ENCODE measurements at places on chromosomes 7 and 10.

GRCh38 chr10:31319602-31320549, 860 bp downstream of the ZEB1 start:
- DNase-seq = peak; percentile 41

- DNase-seq = no peak
These were observed 372.5 kb upstream of the MKI67 start for GRCh38 chr10:128498746-128499145.

DNA sequence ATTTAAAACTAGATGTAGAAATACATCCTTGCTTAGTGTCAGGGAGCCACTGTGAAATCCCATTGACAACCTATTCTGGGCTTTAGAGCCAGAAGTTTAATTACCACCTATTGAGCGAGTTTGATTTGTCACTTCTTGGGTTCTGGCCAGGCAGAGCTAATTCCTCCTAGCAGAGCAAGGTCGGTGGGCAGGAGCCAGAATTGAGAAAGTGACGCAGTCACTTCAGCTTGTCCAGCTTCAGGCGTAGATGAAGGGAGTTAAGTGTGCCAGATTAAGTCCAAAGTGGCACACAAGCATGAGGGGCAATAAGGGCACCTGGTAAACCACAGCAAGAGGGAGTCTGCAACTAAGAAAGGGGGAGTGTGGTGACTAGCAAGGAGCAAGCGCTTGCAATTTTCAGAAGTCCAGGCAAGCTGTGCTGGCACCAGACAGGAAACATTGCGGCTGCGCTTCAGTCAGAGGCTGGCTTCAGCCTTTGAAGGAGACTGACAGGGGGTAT, 119.4 kb downstream of the ST7 start:
- DNase-seq = no peak

DNA sequence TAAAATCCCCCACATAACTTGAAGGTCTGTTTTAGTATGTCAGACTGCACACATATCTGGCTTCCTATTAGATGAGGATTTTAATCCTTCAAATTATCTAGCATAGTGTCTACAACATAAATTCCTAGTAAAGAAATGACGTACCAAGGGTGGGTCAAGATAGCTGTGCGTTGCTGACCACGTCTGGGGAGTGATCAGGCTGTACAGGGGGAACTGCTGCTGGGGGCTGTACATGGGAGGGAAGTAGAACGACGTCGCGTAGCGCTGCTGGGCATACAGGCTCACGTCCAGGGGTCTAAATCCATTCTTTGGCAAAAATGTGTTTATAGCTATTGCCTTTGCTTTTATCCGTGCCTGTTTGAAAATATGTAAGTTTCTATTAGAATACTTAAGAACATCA, 102.3 kb downstream of the LARP4B start:
- DNase-seq = no peak

DNA sequence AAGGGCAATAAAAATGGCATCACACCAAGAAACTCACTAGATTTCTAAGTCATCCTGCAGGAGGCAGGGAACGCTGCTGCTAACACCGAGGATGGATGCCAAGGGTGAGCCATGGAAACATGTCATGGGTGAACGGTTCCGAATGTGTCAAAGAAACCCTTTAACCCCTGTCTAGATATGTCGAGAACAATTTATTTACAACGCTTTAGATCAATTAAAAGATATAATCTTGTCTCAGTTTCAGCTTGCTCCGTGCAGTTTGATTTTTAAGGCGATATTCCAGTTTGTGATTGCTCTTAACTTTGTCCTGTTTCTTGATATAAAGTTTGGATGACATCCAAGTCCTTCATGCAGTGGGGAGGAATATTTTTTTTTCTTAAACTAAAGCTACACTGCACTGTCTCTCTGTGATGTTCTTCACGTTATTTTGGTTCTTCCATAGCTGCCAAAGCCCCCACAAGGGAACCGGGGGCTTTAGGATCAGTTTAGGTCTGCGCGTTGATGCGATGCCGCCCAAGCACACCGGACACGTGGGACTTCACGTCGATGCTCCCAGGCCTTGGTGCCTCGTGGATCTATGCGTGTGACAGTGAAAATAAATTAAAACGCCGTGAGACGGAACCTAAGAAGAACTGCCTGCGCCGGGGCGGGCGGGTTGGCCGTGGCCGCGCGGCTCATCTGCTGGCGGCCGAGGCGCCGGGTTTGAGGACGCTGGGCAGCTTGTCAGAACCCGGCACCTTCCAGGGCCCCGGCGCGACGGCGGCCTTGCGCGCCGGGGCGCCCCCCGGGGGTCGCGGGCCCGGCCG, 220.3 kb downstream of the PHTF2 start:
- DNase-seq = no peak

- DNase-seq = no peak
These were observed 13.1 kb upstream of the ZMIZ2 start for GRCh38 chr7:44735403-44736165.

GRCh38 chr10:132321726-132322125, 10.3 kb upstream of the LRRC27 start:
- DNase-seq = no peak

GRCh38 chr7:129222064-129222463, 2.8 kb upstream of the AHCYL2 start:
- DNase-seq = no peak

DNA sequence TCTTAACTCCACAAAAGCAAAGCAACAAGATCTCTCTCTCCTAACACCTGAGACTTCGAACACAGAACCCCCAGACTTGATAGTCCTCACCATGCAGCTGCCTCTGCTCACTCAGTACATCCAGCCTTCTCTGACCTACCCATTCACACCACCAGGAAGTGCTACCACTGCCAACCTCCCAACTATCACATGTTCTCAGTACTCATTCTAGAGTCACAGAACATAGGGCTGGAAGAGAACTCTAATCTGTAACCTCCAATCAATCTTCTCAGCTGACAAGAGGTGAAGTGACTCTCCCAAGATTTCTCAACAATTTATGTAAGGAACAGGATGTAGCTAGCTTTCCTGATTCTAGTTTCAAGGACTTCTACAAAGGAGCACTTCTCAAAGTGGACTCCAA, 3.8 kb downstream of the NUDCD3 start:
- no peak for DNase-seq

GRCh38 chr7:105209870-105210269, 178.9 kb downstream of the SRPK2 start:
- DNase-seq = peak; percentile 11

DNA sequence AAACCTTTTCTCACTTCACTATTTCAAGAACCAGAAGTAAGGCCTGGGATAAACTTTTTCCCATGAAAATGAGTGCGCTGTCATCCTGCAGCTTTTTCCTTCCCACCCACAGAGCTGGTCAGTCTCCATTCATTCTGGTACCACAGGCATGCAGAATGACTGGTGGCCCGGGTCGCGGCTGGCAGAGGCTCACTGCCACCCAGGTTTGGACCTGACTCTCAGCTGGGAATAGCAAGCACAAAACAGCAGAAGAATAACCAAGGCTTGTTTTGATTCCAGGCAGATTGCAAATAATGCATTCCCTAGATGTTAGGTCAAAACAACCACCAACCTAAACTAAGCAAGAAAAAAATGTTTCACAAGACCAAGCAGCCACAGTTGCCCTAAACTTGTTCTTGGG, 190.5 kb upstream of the NRP1 start:
- no peak for DNase-seq

- DNase-seq = no peak
These were observed 271.6 kb downstream of the CACNA2D1 start for GRCh38 chr7:82172017-82172416.

DNA sequence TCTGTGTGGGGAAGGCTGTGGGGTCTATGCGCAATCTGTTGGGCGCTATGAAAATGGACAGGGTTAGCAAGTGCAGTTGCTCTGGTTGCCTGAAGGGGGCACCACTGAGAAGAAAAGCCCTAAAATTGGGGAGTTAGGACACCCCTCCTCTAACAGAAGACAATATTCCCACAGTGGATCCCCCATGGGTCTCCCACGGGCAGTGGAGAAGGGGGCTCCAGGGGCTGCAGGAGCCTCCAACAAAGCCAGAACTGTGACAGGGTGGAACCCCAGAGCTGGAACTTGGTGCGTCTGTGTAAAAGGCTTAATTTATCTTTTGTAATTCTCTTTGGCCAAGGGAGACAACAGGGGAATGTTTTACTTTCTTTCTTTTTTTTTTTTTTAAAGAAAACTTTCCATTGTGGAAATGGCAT, 12.5 kb upstream of the COL13A1 start:
- no peak for DNase-seq

GRCh38 chr10:10803278-10803677, 214.4 kb upstream of the CELF2 start:
- DNase-seq = no peak

DNA sequence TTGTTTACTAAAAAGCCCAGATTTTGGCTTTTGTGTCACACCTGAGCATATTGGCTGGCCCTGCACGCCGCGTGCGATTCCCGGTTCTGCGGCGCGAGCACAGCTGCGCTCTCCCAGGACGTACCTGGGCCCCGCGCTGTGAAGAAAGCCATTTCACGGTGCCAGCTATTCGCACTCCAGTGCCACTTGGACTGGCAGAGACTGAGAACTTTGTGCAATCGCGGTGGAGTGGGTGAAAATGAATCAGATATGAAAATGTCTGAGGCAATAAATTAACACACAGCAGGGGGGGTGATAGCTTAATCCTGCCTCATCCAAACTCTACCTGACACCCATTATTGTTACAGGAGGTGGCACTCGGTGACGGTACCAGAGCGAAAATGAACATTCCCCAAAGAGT, 330.1 kb upstream of the MGMT start:
- DNase-seq = no peak

DNA sequence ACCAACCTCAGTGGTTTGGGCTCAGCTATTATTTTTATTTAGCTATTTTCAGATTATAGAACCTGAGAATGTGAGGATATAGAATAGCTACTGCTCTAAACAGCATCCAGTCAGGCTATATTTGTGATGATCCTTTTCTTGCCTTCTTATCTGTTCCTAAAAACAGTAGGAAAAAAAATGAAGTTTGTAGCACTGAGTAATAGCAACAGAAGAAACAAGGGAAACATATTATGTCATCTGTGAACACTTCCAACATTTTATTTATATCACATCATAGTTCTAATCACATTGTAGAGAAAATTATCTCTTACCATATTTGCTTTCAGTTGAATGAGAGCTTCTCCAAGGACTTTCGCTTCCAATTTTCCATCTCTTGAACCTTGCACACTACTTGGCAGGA, 229.6 kb upstream of the PTPRZ1 start:
- no peak for DNase-seq

DNA sequence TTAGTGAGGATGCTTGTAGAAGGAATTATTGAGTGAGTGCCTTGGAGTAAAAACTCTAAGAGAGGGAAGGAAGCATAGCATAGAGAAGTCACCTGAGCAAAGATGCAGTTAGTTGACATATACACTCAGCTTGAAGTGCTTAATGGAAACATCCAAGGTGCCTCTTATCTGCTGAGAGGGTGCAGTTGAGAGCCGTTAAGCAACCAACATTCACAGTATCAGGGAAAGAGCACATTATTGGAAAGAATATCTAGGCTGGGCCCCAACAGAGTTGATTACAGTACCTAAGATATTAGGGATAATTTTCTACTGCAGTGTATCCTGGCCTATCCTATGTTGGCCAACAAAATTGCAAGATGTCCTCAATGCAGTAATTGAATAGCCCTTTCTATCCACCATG, 302.0 kb downstream of the ETV1 start:
- DNase-seq = no peak

DNA sequence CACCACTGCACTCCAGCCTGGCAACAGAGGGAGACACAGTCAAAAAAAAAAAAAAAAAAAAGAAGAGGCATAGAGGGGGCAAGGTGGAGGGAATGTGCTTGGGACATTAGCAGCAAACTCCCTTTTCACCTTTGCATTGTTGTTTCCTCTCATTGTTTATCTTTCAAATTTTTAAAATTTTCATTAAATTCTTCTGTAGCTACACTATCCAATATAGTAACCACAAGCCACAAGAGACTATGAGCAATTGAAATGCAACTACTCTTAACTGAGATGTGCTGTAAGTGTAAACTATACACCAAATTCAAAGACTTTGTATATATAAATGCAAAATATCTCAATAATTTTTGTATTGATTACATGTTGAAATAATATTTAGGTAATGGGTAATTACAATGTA, 43.4 kb downstream of the EBLN1 start:
- DNase-seq = no peak

- DNase-seq = no peak
These were observed 1.5 kb downstream of the BCAP29 start for GRCh38 chr7:107581387-107582013.

DNA sequence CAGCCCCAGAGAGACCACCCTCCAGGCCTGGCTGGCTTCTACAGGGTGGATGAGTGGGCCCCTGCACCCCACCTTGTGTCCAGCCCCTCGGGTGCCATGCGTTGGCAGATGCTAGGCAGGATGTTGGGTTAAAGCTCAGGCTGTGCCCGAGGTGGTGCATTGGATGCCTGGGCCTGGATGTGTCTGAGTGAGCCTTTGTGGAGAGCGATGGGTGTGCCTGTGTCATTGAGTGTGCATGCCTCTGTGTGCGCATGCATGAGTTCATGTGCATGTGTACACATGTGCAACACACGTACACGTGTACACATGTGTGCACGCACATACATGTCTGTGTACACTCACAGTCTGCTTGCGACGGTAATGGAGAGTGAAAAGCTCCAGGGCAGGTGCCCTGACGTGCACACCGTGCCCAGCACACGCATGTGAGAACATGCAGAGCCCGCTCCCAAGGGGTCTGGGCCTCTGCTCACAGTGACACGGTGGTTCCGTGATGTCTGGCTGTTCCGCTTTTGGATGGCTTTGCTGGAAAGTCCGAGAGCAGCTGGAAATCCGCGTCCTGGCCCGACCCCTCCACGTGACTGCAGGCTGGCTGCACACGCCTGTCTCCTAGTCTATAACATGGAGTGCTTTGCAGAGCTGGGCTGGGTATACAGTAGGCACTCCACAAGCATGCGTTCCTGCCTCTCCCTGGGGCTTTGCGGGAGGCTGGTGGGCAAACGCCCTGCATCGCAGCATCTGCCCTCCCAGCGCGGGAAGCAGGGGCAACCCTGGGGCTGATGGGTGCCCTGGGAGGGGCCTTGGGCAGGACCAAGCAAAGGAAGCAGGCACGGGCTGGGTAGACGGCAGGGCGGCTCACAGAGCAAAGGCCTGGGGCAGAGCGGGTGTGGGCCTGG, 36.9 kb downstream of the ELFN1 start:
- no peak for DNase-seq

GRCh38 chr10:131777162-131777561, 123.6 kb upstream of the PPP2R2D start:
- DNase-seq = no peak

DNA sequence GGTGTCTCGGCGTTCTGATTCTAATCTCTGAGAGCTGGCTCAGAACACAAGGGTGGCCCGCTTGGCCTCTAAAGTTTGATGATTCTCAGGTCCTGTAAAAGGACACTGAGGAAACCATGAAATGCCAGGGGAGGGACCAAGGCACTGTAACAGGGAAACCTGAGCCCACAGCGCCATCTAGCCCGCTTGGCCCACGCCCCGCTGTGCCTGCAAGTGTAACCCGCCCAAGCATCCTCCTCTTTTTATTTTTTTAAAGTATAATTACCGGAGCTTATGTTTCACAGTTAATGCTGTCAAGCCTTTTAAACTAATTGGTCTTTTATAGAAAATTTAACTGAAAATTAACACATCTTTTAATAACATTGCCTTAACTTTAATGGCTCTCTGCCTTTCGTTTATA, 734.7 kb downstream of the KCNMA1 start:
- no peak for DNase-seq

GRCh38 chr7:139743967-139744767, 33.6 kb downstream of the HIPK2 start:
- no peak for DNase-seq

- no peak for DNase-seq
These were observed 129.5 kb downstream of the SDK1 start for GRCh38 chr7:3430588-3430987.

Data from T-cell (primary cell).